ENCODE measurements at places on chromosomes 5 and 9. TPM values are rescaled to one million over a fixed set of nuclear protein-coding genes. Genes with fewer than 3 reads are reported as not detected.
A peak's percentile ranks its signal among the peaks of the same experiment; 100 is the strongest.

- no peak overlapping the region for H3K4me3 ChIP-seq
- H3K27ac ChIP-seq = no peak overlapping the region
- H3K4me1 ChIP-seq = no peaks in the 10 kb centered on the region
These were observed 249.3 kb downstream of the DNAH5 start for GRCh38 chr5:13695076-13695712.

- peaks cover 44% of the 10 kb centered on the region for H3K27me3 ChIP-seq
- H3K36me3 ChIP-seq = no peaks in the 10 kb centered on the region
- no peaks in the 10 kb centered on the region for H3K4me1 ChIP-seq
These were observed 11.9 kb upstream of the NHP2 start for GRCh38 chr5:178165581-178165980.

DNA sequence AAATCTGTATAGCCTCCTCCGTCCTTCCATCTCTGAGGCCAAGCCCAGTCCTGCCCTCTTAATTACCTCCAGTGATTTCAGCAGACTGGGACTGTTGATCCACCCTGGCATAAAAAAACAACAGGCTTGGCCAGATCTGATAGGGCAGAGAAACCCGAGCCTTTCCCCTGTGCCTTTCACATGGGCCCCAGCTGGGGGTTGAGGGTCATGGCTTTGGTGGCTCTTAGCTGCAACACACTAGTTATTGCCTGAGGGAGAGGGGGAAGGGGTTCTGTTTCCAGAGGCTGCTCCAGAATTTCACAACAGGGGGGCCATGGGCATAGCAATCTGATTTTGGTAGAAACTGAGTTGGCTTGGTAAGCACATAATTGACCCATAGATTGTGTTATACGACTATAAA, 21.2 kb upstream of the PANK3 start:
- H3K36me3 ChIP-seq = no peaks in the 10 kb centered on the region
- DNase-seq = no peak
- H3K27ac ChIP-seq = no peak overlapping the region
- peaks cover 5% of the 10 kb centered on the region for H3K4me1 ChIP-seq

DNA sequence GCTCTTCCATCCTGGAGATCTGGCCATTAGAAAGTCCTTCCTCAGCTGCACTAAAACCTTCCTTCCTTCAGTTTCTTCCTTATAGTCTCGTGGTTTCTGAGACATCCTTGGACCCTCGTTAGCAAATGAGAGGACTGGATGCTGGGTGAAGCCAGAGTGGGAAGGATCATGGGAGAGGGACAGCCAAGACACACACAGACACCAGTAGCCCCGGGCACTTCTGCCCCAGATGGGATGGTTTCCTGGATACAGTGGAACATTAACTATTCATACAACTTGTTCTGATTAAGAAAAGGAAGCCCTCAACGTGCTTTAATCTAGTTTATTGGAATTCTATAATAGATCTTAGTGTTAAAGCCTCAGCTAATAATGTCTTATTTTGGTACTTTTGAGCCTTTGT, 125.5 kb downstream of the SEC61B start:
- H3K36me3 ChIP-seq = no peaks in the 10 kb centered on the region
- H3K4me3 ChIP-seq = no peak overlapping the region
- no peak for DNase-seq
- peaks cover 54% of the 10 kb centered on the region for H3K4me1 ChIP-seq
- H3K27ac ChIP-seq = no peak overlapping the region
- H3K27me3 ChIP-seq = no peaks in the 10 kb centered on the region

GRCh38 chr9:136259517-136259813, 13.9 kb upstream of the QSOX2 start:
- H3K4me3 ChIP-seq = no peak overlapping the region
- no peak overlapping the region for H3K27ac ChIP-seq
- H3K27me3 ChIP-seq = peaks cover 13% of the 10 kb centered on the region

- DNase-seq = no peak
- H3K27ac ChIP-seq = no peak overlapping the region
- no peak overlapping the region for H3K4me3 ChIP-seq
- no peaks in the 10 kb centered on the region for H3K36me3 ChIP-seq
These were observed 151.0 kb downstream of the GPBP1 start for GRCh38 chr5:57324861-57325260.

- no peaks in the 10 kb centered on the region for H3K36me3 ChIP-seq
- H3K4me1 ChIP-seq = peaks cover 19% of the 10 kb centered on the region
- H3K27me3 ChIP-seq = peaks cover 3% of the 10 kb centered on the region
- no peak overlapping the region for H3K4me3 ChIP-seq
These were observed 83.6 kb downstream of the ENC1 start for GRCh38 chr5:74556631-74557595.

GRCh38 chr9:14417237-14417636, 103.3 kb upstream of the NFIB start:
- H3K27ac ChIP-seq = no peak overlapping the region
- H3K4me1 ChIP-seq = peaks cover 8% of the 10 kb centered on the region
- peaks cover 40% of the 10 kb centered on the region for H3K27me3 ChIP-seq
- H3K4me3 ChIP-seq = no peak overlapping the region
- no peak for DNase-seq

- DNase-seq = peak; percentile 60
- H3K27me3 ChIP-seq = peaks cover 6% of the 10 kb centered on the region
- H3K4me1 ChIP-seq = peaks cover 27% of the 10 kb centered on the region
These were observed 14.6 kb upstream of the BNC2 start for GRCh38 chr9:16884952-16885513.

- no peaks in the 10 kb centered on the region for H3K27me3 ChIP-seq
- H3K4me3 ChIP-seq = no peak overlapping the region
- no peak for DNase-seq
- no peaks in the 10 kb centered on the region for H3K36me3 ChIP-seq
These were observed 726.4 kb upstream of the FAM174A start for GRCh38 chr5:99808657-99809230.

GRCh38 chr9:27483576-27483975, 40.5 kb upstream of the IFNK start:
- no peak overlapping the region for H3K4me3 ChIP-seq
- H3K36me3 ChIP-seq = no peaks in the 10 kb centered on the region
- DNase-seq = no peak
- H3K4me1 ChIP-seq = no peaks in the 10 kb centered on the region

- peaks cover 11% of the 10 kb centered on the region for H3K4me1 ChIP-seq
- no peaks in the 10 kb centered on the region for H3K36me3 ChIP-seq
- DNase-seq = no peak
- no peak overlapping the region for H3K4me3 ChIP-seq
- H3K27ac ChIP-seq = no peak overlapping the region
These were observed 97.2 kb downstream of the TRIM36 start for GRCh38 chr5:115072266-115073064.

TLE4 gene
- 204 TPM for total RNA-seq

COL23A1 gene
- not detected for total RNA-seq

PCDHGB7 gene
- total RNA-seq = 6.4 TPM

SH3PXD2B gene
- 11.7 TPM for total RNA-seq

PCDHB5 gene
- total RNA-seq = 0.19 TPM

UBE2D2 gene
- 110 TPM for total RNA-seq
